H4 (cell line): ENCODE measurements at places on chromosomes 1 and 21. TPM values are rescaled to one million over a fixed set of nuclear protein-coding genes. Genes with fewer than 3 reads are reported as not detected.

GRCh38 chr1:101965341-101965740 is 31.4 kb downstream of the OLFM3 start:
- DNase-seq, result no peak

DNA sequence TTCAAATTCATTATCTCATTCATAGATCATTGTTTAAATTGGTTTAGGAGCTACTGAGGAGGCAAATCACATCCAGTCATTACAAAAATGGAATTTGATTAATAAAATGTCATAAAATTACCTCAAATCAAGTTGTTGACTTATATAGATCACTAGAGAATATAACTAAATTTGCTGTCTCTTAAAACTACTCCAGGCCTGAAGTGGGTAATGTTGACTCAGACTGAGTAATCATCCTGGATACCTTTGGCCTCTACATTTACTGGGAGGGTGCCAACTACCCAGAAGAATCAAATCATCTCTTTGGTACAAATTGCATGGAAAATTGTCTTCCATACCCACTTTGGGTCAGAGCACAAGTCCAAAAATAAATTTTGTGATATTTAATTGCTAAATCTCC is 191.2 kb upstream of the GREM2 start:
- DNase-seq, result no peak

DNA sequence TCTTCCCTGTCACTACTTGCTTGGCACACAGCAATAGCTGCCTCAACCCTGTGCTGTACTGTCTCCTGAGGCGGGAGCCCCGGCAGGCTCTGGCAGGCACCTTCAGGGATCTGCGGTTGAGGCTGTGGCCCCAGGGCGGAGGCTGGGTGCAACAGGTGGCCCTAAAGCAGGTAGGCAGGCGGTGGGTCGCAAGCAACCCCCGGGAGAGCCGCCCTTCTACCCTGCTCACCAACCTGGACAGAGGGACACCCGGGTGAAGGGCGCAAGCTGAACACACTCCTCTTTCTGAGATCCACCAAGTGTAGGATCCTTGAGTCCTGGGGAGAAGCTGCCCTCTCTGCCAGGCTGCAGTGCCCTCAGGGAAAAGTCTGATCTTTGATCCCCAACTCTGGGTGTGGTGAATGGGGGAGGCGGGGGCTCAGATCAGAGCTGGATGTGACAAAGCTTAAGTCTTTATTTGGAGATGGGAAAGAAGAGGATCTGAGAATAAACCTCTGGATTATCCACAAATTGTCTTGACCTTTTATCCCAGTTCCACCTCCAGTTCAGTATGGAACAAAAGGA is 1.2 kb downstream of the RXFP4 start:
- DNase-seq, result no peak

DNA sequence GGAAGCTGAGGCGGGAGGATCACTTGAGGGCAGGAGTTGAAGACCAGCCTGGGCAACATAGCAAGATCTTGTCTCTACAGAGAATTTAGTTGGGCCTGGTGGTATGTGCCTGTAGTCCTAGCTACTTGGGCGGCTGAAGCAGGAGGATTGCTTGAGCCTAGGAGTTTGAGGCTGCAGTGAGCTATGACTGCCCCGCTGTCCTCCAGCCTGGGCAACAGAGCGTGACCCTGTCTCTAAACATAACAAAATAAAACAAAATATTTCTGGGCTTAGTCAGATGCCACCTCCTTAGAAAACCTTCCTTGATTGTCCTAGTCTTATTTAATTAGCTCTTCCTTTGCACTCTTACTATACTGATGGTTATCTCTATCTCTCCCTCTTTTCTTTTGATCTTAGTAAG is 8.5 kb downstream of the TGFB2 start:
- DNase-seq, result no peak

DNA sequence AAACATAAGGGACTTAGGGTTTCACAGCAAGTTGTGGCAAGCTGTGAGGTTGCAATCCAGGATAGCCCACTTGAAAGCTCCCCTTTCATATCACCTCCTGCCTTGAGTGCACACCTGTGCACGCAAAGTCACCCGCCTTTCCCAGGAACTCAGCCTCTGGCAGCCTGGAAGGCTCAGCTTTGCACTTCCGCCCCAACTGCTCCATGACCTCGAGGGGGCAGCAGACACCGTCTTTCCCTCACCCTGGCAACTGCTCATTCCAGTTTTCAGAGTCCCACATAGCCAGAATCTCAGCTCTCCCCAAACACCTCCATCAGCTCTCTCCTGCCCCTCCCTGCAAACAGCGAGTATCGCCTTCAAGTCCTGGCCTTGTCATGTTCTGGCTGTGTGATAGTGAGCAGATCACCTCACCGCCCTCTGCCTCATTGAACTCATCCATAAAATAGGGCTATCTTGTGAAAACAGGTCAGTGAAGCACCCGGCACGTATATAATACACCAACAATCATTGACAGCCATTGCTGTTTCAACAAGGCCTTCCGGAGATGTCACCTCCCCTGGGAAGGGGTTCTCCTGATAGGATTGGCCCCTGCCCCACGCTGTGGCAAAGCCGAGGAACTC is 32.2 kb upstream of the EPB41 start:
- peak; percentile 93 for DNase-seq

GRCh38 chr1:212637902-212638301 is 29.3 kb downstream of the ATF3 start:
- DNase-seq, result no peak

GRCh38 chr1:52325786-52326185 is 40.2 kb downstream of the CC2D1B start:
- no peak for DNase-seq

- DNase-seq, result no peak
Measured at GRCh38 chr1:42747125-42747524, 7.1 kb upstream of the CLDN19 start.

DNA sequence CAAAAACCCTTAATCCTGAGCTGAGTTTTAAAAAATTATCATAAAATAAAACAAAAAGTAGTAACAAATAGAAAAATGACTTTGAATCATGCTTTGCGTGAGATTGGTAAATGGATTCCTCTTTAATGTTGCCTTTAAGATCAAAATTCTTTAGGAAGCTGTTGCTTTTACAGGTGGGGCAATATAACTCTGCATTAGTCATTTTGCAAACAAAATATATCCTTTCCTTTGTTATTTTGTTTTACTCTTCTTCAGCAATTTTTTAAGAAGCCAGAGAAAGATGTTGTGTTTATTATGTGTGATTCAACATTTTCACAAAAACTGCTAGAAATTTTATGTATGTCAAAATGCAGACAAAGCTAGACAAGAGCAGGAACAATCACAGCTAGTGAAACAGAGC is 50.0 kb downstream of the MARK1 start:
- DNase-seq, result no peak

- DNase-seq, result no peak
Measured at GRCh38 chr1:17053086-17053684, 647 bp downstream of the SDHB start.

- DNase-seq, result peak; percentile 39
Measured at GRCh38 chr21:23977971-23978370, 1629.3 kb downstream of the MRPL39 start.

DNA sequence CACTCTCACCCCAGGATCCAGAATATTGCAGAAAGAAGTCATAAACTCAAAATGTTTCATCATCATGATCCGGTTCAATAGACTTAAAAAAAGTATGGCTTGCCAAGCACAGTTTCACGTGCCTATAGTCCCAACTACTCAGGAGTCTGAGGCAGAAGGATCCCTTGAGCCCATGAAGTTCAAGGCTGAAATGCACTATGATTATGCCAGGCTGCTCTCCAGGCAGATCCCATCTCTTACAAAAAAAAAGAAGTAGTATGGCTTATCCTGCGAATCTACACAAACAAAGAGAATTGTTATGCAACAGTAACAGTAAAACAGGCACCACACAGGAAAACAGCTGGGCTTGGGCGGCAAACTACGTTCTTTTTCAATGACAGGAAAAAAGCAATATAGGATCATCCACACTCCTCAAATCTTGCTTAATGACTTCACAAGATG is 76.2 kb downstream of the EIF4G3 start:
- no peak for DNase-seq

GRCh38 chr1:119766374-119766794 is 2.3 kb downstream of the HMGCS2 start:
- no peak for DNase-seq

Gene TMPRSS15
- total RNA-seq, result 0.37 and 1.4 TPM in 2 replicates

Gene MAB21L3
- total RNA-seq, result not detected in 2 replicates

Gene HEYL
- total RNA-seq, result not detected in 2 replicates

Gene SH2D1B
- total RNA-seq, result 0.06 TPM in 1 of 2 replicates, not detected in the other

Gene B4GALT2
- total RNA-seq, result 87.5 and 92.8 TPM in 2 replicates

Gene BSND
- not detected in 2 replicates for total RNA-seq

Gene KDF1
- not detected in 2 replicates for total RNA-seq

Gene NBPF4
- not detected in 2 replicates for total RNA-seq

Gene MYBPH
- not detected in 2 replicates for total RNA-seq

Gene INSRR
- total RNA-seq, result not detected in 2 replicates

Gene SPRR4
- total RNA-seq, result not detected in 2 replicates
